ENCODE measurements at places on chromosomes 6 and 20. TPM values are rescaled to one million over a fixed set of nuclear protein-coding genes. Genes with fewer than 3 reads are reported as not detected.

- peak overlapping the region; percentile 87 for H3K4me3 ChIP-seq
- no peaks in the 10 kb centered on the region for H3K4me1 ChIP-seq
- DNase-seq, result no peak
- peak overlapping the region; percentile 60 for H3K27ac ChIP-seq
- H3K36me3 ChIP-seq, result peaks cover 32% of the 10 kb centered on the region
These were observed 610 bp downstream of the CASP8AP2 start for GRCh38 chr6:89830170-89830809.

DNA sequence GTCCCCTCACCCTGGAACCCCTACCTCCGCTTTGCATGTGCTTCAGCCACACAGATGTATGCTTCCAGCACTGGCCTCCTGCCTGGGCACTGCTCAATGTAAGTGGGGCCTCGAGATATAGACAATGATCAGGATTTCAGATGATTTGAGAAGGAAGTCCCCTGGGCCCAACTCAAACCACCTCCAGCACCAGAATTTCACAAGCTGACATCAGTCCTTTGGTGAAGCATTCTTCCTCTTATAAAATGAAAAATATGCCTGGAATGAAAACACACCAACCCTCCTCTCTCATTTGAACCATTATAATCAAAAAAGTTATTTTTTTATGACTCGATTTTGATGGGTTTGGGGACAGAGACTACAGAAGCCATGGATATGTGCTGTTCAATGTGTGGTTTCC, 48.5 kb downstream of the BTBD3 start:
- H3K27ac ChIP-seq, result no peak overlapping the region
- DNase-seq, result no peak
- H3K4me1 ChIP-seq, result no peaks in the 10 kb centered on the region
- no peaks in the 10 kb centered on the region for H3K27me3 ChIP-seq
- H3K4me3 ChIP-seq, result no peak overlapping the region

- no peak for DNase-seq
- no peak overlapping the region for H3K4me3 ChIP-seq
These were observed 22.5 kb upstream of the PTGIS start for GRCh38 chr20:49590163-49591017.

Gene TPD52L1
- 39.1 TPM for total RNA-seq

Gene SLC35D3
- 0.44 TPM for total RNA-seq

Gene PRPH2
- 0.40 TPM for total RNA-seq

Gene MYMX
- total RNA-seq, result 2.4 TPM

Gene RIPPLY2
- total RNA-seq, result 0.88 TPM

Measured in endodermal cell (in vitro differentiated cells).